ENCODE measurements at places on chromosomes 16 and 17.

- no peak for DNase-seq
Measured at GRCh38 chr16:716200-716568, 1.3 kb downstream of the METRN start.

GRCh38 chr17:29722411-29723198 lies 99.9 kb upstream of the CORO6 start:
- DNase-seq: peak; percentile 75

- DNase-seq: peak; percentile 69
Measured at GRCh38 chr17:49676276-49676868, 1.5 kb downstream of the SPOP start.

- no peak for DNase-seq
Measured at GRCh38 chr16:73274140-73274539, 226.2 kb upstream of the ZFHX3 start.

GRCh38 chr16:84810518-84811273 lies 9.1 kb upstream of the CRISPLD2 start:
- no peak for DNase-seq

DNA sequence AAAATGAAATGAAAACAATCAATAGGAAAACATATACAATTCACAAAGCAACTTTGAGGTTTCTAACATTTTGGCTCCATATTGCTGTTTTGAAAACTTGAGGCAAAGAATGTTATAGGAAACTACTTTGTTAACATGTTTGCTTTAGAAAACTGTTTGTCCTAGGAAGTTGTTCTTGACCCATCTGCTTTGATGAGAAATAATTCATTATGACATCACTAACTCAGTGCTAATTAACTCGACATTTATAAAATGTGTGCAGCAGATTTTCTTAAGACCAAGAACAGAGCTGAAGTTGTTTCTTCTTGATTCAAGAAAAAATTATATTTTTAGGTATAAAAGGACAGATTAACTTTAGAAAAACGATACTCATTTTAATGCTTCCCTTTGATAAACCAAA lies 94.7 kb downstream of the SOX9 start:
- no peak for DNase-seq

All from GDM1 (cell line).